ENCODE measurements at places on chromosomes 2 and 18.
A peak's percentile ranks its signal among the peaks of the same experiment; 100 is the strongest.

DNA sequence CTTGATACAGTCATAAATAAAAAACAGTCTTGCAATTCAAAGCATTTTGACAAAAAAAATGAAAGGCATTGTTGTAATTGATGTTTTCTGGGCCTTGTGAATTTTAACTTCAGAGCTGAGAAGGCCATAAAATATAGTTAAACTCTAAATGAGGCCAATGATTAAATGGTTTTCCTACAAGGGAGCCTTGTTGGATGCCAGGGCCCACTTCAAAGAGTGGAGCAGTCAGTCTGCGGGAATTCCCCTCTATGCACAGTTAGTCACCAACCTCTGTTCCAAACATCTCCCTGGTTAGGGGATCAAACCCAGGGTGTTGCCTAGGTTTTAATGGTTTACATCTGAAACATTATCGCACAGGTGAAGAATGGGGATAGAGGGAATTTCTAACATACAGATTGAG is 143.4 kb downstream of the NCKAP5 start:
- no peak for DNase-seq

DNA sequence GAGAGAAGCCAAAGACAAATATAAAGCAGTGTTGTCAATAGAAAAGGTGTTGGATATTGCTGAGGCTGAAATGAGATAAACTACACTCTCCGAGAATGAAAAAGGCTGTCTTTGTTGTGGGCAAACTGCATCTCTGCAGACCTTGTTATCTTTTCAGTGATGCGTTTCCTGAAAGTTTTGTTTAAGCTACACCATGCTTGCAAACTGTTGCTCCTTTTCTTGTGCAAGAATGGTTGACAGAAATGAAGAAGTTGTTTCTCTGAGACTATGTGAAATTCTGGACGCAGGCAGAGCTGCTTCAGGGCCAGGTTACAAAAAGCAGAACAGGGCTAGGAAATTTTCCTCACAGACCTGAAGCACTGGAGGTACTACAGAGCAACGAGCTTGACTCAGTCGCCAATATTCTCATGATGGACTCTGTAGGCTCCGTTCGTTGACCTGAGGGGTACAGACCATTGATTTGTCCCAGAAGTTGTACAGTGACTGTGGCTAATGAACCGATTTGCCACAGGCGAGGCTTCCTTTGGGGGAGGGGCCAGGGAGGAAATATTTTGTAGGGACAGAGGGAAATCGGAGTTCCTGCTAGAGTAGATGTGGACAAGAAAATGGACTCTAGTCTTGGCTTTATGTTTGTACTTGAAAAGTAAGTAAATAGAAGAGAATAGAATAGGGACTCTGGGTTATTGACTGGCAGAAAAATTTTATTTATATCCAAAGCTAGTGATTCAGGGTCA is 3.5 kb upstream of the ATL2 start:
- no peak for DNase-seq

DNA sequence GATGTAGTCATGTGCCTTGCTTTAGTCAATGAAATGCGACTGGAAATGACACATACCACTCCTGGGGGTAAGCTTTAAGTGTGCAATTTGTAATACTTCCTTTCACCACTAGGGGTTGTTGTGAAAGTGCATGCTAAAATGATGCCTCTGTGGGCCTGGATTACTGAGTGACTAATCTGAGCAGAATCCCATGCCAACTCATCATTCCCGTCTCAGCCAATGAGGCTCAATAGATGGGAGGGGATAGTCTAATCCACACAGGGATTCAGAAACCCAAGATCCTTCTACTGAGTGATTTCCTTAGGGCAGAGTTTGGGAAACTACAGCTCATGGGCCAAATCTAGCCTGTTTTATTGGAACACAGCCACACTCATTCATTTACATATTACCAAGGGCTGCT is 54.0 kb downstream of the HRH4 start:
- DNase-seq: no peak

DNA sequence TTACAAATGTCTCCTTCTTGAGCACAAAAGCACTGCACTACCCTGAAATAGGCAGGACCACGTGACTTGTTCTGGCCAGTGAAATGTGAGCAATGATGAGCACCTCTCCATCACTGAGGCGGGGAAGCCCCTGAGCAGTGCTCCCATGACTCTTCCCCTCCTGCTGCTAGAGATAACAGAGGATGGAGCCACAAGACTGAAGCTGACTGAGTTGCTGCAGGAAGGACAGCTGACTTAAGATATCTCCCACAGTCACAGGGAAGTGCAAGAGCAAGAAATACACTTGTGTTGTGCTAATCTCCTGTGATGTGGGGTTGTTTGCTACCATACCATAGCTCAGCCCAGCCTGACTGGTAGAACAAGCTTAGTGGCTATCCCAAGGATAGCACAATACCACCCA is 38.7 kb downstream of the STK39 start:
- no peak for DNase-seq

GRCh38 chr2:206820807-206821206 is 55.4 kb downstream of the FASTKD2 start:
- DNase-seq: no peak

DNA sequence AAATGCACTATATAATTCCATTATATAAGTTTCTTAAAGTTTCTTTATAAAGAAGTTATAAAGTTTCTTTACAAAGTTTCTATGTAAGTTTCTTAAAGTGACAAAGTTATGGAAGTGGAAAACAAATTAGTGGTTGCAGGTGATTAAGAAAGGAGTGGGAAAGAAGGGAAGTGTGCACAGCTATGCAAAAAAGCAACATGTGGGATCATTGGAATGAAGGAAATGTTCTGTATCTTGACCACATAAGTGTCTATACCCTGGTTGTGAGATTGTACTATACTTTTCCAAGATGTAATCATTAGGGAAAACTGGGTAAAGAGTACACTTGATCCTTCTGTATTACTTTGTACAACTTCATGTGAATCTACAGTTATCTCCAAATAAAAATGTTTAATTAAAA is 1541.1 kb downstream of the LRP1B start:
- no peak for DNase-seq

- DNase-seq: no peak
Measured at GRCh38 chr2:7024261-7024660, 107.0 kb downstream of the RNF144A start.

- no peak for DNase-seq
Measured at GRCh38 chr2:46506131-46506706, 26.9 kb downstream of the TMEM247 start.

DNA sequence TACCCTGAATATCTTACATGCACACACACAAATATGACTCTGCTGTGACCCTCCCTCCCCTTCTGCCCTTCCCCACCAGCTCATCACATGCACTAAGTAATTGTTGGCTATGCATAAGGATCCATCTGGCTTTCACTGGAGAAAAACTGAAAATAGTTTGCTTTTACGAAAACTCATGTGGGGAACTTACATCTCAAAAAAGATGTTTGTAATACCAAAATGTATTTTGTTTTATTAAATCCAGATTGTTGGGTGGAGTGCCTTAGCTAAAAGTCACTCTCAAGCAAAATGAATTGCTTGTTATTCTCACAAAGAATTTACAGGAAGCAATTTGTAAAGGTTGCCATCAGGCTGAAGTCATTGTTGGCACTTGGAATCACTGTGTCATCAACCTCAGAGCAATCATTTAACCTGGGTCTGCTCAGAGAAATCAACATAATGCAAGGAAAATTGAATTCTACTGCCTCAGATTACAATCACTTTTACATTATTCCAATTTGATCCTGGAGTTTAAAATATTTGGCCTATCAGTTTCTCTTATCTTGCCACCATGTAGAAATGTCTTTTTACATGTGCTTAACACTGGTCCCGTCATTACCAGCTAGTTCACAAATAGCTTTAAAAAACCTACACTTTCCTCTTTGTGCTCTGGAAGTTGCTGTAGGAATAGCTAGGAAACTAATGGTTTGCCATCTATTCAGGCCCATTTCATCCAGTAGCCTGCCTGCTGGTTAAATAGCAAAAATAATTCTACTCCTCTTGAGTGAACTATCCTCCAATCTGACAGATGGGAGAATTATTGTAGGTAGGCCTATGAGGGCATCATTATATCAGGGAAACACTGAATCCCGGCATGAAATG is 90.3 kb upstream of the TMEM17 start:
- no peak for DNase-seq

DNA sequence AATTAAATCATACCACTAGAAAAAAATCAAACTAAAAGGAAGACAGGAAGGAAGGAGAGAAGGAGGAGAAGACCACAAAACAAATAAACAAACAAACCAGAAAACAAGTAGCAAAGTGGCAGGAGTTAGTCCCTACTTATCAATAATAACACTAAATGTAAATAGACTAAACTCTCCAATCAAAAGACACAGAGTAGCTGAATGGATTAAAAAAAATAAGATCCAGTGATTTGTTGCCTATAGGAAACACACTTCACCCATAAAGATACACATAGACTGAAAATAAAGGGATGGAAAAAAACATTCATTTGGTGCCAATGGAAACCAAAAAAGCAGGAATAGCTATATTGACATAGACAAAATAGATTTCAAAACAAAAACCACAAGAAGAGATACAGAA is 23.4 kb upstream of the BAZ2B start:
- no peak for DNase-seq

- no peak for DNase-seq
Measured at GRCh38 chr2:127853671-127854070, 4.3 kb downstream of the POLR2D start.

DNA sequence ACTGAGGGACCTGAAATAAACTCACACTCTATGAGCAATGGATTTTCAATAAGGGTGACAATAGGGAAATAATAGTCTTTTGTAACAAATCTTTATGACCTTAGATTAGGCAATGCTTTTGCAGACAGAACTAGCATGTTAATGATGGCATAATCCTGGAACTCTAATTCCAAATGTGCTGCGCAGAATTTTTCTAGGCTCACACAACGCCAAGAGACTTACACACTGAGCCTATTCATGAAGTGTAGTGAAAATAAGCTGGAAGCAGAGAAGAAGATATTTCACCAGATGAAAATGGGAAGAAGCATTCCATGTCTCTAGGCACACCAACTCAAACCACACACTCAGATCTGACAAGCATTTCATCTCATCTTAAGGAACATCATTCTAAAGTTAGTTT is 178.5 kb downstream of the L3MBTL4 start:
- DNase-seq: no peak

- DNase-seq: peak; percentile 85
Measured at GRCh38 chr2:216015722-216016464, 2.5 kb upstream of the MREG start.

GRCh38 chr2:221304916-221305315 is 267.2 kb downstream of the EPHA4 start:
- DNase-seq: no peak

DNA sequence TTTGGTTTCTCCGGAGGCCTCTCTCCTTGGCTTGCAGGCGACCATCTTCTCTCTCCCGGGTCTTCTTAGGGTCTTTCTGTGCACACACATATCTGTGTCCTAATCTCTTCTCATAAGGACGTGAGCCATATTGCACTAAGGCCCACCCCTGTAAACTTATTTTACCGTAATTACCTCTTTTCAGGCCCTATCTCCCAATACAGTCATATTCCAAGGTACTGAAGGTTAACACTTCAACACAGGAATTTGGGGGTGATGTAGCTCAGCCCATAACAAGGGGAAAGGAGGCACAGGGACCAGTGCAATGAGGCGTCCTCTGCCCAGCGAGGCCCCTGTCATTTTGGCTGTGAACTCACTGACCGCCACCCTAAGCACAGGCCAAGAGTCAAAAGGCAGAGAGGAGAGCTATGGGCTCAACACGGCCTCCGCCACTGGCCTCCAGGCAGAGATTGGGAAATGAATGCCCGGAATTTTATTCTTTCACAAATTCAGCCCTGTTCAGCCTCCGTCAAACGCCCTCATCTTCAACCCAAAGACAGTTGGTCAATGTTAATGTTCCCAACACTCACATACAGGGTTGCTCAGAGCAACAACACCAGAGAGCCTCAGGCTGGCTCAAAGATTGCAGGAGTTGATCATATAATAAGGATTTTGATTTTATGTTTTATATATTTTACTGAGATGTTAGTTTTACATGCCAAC is 15.9 kb upstream of the NMUR1 start:
- DNase-seq: no peak

GRCh38 chr2:178521304-178522150 is 41.3 kb downstream of the PLEKHA3 start:
- DNase-seq: no peak

DNA sequence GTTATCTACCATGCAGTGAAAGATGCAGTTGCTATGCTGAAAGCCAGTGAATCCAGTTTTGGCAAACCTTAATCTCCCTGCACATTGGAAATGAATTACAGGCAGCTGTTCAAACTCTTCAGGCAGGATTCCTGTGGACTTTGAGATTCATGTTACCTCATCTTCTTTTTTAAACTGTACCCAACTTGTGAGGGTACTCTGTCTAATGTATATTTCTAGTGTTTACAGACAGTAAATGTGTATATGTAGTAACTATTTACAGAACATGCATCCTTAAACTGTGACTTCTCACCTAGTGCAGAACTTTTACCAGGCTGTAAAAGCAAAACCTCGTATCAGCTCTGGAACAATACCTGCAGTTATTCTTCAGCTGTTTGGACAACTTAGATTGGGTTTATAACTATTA is 50.9 kb downstream of the KDM3A start:
- no peak for DNase-seq

- no peak for DNase-seq
Measured at GRCh38 chr2:189516546-189516945, 64.0 kb downstream of the SLC40A1 start.

DNA sequence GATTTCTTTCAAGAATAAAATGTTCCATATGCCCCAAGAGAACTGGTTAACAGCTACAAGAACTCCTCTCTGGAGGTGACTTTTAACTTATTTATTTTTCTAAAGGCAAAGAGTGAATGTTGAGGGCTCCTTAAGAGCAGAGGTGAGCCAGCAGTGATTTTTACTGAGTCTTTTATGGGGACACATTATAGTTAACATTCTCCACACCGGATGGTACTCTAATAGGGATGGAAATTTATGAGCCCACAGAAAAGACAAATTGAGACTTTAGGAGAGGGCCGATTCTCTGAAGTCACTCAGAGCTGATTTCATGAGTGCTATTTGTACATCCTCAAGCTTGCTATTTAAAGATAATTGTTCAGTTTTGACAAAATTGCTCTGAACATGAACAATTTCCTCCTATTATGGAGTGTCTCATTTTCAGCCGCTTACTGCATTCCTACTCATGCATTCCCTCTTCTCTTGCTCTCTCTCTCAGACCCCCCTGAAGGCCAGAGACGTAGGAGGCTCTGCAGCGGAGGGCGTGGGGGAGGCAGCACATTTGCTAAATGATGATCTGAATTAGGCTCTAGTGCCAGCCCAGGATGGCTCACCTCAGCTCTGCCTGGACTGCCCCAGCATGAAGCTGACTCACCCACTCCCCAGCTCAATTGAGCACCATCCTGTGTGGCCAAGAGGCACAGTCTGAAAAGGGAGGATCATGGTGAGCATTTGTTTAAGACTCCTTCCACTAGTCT is 5.9 kb upstream of the RPL37A start:
- no peak for DNase-seq

DNA sequence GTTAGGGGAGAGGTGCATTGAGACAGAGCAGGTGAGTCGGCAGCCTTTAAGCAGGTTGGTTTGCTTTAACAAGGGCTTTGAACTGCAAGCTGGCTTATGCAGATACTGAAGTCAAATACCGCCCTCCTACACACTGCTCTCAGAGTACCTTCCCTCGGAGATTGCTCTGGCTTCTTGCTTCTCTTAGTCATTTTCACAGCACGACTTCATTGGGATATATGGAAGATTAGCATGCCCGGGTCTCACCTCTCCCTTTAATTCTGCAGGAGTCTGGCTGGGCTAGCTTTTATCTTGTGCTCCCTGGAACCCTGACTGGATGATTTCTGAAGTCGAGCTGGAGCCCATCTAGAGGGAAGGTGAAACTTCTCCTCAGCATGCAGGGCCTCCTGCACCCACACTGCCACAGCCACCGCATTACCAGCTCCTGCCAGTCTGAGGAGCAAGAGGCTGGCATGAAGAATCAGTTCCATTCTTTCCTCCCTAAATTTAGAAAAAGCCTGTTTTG is 395.5 kb upstream of the HNRNPA3 start:
- no peak for DNase-seq

Measured in NCI-H524 treated with DMSO at 0.1 percent for 48 hours (cell line).